ENCODE measurements at places on chromosomes 13 and 19. TPM values are rescaled to one million over a fixed set of nuclear protein-coding genes. Genes with fewer than 3 reads are reported as not detected.

The NLRP9 gene
- not detected for total RNA-seq

The CA11 gene
- total RNA-seq: 11.9 TPM

The CBY2 gene
- total RNA-seq: not detected

The CEACAM20 gene
- total RNA-seq: not detected

DNA sequence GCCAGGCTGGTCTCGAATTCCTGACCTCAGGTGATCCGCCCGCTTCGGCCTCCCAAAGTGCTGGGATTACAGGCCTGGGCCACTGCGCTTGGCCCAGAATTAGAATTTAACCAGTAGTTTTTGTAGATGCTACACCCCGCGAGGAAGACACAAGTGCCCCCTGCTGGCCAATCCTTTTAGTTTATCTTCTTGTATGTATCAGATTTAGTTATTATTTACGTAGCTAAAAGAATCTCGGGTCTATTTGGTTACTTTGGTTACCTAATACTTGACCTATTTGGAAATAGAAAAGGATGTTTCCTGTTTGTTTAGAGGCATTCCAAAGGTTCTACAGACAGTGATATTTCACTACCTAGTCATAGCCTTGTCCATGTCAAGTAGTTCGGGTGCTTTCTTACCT lies 22.0 kb downstream of the MUC16 start:
- no peak overlapping the region for H3K27ac ChIP-seq
- H3K36me3 ChIP-seq: no peaks in the 10 kb centered on the region
- no peaks in the 10 kb centered on the region for H3K4me1 ChIP-seq
- DNase-seq: no peak
- H3K27me3 ChIP-seq: no peaks in the 10 kb centered on the region

- H3K4me1 ChIP-seq: no peaks in the 10 kb centered on the region
- H3K4me3 ChIP-seq: no peak overlapping the region
- H3K36me3 ChIP-seq: no peaks in the 10 kb centered on the region
- DNase-seq: no peak
- no peaks in the 10 kb centered on the region for H3K27me3 ChIP-seq
Observed at GRCh38 chr19:51441410-51442390, 16.6 kb downstream of the SIGLEC8 start.

DNA sequence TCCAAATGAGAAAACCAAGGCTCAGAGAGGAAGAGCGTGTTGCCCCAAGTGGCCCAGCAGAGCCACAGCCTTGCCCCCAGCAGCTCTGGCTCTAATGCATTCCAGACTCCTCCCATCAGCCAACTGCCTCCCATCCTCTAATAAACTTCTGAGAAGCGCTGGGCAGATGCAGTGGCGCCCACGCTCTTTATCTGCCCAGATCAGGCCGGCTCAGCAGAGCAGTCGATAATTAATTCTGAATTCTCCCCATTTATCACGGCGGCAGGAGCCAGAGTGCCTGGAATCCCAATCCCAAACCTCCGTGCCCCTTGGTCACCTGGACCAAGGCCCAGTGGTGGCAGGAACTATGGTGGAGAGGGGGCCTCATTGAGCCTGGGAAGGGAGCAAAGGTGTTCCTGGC lies 13.9 kb downstream of the TINCR start:
- no peak overlapping the region for H3K27ac ChIP-seq
- DNase-seq: no peak
- H3K4me3 ChIP-seq: no peak overlapping the region
- no peaks in the 10 kb centered on the region for H3K27me3 ChIP-seq

- no peak for DNase-seq
- H3K27me3 ChIP-seq: no peaks in the 10 kb centered on the region
- no peaks in the 10 kb centered on the region for H3K36me3 ChIP-seq
- peaks cover 8% of the 10 kb centered on the region for H3K4me1 ChIP-seq
Observed at GRCh38 chr19:46896076-46896794, 35.4 kb downstream of the ARHGAP35 start.

DNA sequence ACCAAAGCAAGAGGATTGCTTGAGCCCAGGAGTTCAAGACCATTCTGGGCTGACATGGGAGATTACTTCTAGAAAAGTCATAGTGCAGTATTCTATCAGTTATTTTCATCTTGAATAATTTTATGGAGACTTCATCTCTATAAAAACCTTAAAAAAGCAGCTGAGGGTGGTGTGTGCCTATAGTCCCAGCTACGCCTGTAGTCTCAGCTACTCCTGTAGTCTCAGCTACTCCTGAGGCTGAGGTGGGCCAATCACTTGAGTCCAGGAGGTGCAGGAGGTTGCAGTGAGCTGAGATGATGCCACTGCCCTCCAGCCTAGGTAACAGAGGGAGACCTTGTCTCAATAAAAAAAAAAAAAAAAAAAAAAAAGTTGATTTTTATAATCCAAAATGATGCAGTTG lies 22.1 kb upstream of the KCTD4 start:
- H3K27ac ChIP-seq: no peak overlapping the region
- no peak overlapping the region for H3K4me3 ChIP-seq
- no peaks in the 10 kb centered on the region for H3K36me3 ChIP-seq
